ENCODE measurements at places on chromosomes 12 and 14.

DNA sequence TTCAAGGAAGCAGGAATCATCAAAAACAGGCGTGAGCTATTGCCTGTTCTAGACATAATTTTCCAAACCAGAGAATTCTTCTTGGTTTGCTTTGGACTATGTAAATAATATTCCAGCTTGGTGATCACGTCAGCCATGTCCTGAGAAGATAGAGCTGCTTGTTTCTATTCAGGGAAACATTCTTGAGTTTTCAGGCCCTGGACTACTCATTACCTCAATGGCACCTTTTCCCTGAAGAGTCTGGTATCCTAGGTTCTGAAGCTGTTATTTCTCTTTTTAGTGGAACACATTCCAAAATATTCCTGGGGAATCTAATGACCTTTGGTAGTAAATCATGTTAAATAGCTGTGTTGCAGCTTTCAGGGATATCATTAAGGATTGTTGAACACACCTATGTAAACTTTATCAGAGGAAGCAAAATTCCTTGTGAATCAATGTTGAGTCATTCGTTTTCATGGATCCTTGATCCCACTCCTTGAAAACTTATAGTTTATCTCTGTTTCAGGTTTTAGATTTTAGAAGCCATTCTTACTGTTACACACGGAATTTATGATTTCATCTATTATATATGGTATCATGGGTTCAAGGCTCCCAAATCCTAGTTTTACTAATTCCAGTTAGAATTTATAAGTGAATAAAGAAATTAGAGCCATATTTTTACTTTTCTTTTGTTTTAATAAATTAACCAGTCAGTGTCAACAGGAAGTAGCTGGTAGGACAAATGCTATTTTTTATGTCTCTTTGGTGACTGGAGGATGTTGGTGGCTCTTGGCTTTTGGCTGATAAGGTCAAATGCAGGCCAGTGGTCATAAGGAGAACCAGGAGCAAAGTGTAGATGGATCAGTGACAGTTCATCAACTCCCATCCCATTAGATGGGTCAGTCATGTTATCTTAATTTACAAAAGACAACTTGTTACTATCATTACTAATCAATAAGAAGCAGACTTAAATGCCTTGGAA, 380.1 kb downstream of the ZFP36L1 start:
- no peak for DNase-seq

GRCh38 chr14:51716610-51717009, 64.9 kb downstream of the FRMD6 start:
- DNase-seq, result no peak

DNA sequence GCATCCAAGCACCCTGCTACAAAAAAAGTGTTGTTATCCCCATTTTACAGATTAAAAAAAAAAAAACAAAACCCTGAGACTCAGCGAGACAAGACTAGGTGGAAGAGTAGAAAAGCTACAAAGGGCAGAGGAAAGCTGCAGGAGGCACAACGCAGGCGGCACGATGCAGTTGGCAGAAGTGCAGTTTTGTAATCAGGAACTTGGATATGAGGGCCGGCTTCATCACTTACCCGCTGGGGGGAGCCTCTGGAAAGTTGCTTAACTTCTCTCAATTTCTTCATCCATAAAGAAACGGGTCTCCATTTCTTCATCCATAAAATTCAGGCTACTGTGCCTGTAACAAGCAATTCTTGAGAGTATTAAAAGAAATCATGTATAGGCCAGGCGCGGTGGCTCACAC, 33.1 kb upstream of the CCDC60 start:
- DNase-seq, result no peak

- DNase-seq, result no peak
Measured at GRCh38 chr14:59283361-59283760, 94.9 kb downstream of the DAAM1 start.

DNA sequence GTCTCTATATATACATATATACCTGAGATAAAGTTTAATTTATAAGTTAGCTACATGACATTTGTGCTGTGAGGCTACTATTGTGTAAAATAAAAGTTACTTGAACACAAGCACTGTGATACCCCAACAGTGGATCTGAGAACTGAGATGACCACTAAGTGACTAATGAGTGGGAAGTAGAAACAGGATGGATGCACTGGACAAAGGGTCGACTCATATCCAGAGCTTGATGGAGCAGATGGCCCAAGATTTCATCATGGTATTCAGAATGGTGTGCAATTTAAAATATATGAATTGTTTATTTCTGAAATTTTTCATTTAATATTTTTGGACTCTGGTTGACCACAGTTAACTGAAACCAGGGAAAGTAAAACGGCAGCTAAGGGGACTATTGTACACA, 908.6 kb upstream of the MDGA2 start:
- no peak for DNase-seq

DNA sequence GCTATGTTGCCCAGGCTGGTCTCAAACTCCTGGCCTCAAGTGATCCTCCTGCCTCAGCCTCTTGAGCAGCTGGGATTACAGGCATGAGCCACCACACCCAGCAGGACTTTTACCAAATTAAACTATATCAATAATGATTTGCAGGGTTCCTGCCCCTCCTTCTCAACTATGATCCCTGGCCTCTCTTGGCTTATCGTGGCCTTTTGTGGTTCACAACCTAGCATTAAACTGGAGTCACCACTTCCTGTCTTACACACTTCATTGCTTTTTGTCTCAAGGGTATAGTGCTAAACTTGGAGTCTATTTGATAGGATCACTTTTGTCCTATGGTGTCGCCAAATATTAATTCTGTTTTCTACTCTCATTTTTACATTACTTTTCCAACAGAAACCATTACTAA, 64.5 kb downstream of the SEC23A start:
- no peak for DNase-seq

- no peak for DNase-seq
Measured at GRCh38 chr14:79825046-79825521, 386.2 kb downstream of the DIO2 start.

DNA sequence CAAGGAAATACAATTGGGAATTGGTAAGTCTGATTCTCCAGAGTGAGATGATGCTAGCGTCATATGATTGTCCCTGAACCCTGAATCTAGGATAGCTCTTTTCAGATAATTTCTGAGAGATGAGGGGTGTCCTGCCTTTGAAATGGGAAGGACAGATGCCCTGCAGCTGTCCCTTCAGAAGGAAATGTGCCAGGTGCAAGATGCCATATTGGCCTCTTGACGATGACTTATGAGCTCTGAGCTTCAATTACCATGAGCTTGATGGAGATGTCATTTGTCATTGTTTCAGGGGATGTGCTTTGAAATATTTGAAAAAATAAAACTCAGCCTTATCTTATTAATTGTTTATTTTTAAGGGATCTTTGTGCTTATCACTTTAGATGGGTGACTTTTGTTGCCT, 185.1 kb downstream of the DACT1 start:
- no peak for DNase-seq
